Activated naive CD8-positive, alpha-beta T cell treated with anti-CD3 and anti-CD28 coated beads for 36 hours (primary cell): ENCODE measurements at places on chromosomes 5 and 9.

GRCh38 chr9:93166699-93167098 lies 17.2 kb upstream of the WNK2 start:
- no peak for DNase-seq

DNA sequence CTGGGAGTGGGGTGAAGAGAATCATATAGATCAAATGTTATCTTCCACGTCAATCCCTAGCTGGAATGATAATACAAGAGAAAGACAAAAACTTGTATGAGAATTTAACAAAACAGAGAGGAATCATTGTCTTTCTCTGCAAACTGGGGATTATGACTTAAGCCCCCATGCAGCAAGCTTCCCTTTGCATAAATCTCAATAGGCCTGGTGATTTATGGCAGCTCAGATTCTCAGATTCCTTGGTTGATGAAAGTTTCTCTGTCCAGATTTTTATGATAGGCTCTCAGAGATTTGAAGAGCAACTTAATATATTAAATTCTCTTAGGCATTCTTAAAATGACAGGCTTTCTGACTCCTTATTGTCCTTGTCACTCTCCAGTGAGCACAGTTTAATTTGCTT lies 56.0 kb downstream of the RASGRF2 start:
- DNase-seq = no peak

DNA sequence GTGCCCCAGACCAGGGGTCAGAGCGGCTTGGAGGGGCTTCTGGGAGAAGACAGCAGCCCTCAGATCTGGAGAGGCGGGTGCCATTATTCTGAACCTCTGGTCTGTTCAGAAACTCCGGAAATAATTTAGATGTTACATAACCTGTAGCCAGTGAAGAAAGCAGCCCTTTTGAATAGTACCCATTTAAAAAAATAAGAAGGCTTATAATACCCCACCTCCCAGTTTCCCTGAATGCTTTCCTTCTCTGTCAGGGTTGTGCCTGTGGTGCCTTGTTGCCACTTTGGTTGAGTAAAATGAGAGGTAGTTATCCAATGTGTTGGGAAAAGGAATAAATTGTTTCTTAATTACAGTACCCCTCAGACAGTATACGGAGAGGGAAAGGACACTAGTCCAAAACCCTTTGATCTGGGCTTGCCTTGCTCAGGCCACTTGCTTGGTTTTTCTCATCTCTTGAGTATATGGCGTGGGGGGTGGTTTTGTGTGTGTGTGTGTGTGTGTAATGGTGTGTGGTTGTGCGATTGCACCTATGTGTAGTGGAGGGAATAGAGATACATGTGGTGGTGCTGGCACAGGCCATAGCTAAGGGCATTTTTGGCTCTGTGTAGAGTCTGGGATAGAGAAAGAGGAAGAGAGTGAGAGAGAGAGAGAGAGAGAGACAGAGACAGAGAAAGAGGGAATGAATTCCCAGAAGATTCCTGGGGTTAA lies 59.1 kb upstream of the TLR4 start:
- no peak for DNase-seq

DNA sequence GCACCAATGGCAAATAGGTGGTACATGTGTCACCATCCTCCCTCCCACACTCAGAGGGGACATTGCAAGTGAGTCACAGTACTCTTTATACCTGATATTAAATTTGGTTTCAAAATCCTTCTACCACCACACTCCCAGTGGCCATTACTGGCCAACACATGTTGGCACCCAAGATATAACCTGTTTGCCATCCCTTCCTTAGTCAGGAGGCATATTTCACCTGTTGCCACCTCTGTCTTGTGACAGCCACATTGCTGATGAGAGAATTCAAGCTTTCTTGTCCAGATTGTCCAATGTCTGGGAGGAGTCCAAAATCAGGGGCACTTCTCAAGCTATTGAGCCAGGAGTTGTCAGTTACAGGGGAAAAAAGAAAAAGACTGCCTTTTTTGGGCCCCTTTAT lies 80.2 kb upstream of the WWC1 start:
- DNase-seq = no peak

DNA sequence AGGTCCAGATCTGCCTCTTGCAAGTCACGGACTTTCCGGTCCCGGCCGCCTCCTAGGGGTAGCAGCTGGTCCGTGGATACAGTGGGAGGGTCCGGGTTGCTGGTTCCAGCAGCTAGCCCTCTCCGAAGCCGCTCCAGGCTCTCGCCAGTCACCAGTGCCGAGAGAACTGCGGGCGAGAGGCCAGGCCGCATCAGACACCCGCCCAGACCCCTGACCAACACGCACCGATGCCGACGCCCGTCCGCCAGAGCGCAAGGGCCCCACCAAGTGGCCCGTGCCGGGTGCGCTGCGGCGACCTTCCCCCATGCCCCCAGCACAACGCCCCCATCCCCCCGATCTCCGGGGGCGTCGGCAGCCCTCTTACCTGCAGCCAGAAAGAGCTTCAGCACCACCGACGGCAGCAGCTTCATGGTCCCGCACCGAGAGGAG lies 470 bp downstream of the HBEGF start:
- DNase-seq = no peak

DNA sequence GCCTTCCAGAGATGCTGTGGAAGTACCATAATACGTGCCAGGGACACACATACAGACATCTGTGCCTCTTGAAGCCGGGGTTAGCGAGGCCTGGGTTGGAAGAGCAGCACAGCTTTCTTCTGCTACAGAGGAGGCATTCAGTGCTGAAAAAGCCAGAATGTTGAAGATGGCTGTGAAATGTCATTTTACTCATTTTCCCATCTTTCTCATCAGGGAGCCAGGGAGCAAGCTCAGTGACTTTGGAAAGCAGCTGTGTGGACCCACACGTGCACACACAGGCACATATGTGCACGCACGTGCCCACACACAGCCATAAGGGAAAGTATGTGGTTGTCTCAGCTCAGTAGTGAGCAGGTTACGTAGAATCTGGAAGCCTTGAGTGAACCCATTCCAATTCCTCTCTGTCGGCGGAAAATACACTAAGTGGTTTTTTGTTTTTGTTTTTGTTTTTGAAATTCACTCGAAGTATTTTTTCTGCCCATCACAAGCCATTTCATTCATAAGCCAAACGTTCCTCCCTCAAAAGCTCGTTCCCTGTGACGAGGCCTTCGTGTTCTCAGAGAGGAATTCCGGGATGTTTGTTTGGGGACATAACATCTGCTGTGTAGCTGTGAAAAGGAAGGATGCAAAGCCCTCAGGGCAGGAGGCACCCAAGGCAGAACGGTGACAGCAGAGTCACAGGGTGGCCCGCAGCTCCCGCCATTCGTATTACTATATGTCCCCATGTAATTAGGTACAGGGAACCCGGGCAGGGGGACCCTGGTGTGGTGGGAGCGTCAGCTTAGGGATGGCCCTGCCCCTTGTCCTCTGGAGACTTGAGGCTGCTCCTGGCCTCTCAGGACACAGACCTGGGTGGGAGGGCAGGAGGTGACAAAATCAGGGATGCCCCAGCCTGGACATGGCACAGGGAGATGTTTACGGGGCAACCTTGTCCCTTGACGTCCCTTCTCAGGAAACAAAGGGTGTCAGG lies 29.0 kb upstream of the ANKRD33B start:
- DNase-seq = no peak

GRCh38 chr5:91110686-91111085 lies 272.4 kb downstream of the ARRDC3 start:
- no peak for DNase-seq

DNA sequence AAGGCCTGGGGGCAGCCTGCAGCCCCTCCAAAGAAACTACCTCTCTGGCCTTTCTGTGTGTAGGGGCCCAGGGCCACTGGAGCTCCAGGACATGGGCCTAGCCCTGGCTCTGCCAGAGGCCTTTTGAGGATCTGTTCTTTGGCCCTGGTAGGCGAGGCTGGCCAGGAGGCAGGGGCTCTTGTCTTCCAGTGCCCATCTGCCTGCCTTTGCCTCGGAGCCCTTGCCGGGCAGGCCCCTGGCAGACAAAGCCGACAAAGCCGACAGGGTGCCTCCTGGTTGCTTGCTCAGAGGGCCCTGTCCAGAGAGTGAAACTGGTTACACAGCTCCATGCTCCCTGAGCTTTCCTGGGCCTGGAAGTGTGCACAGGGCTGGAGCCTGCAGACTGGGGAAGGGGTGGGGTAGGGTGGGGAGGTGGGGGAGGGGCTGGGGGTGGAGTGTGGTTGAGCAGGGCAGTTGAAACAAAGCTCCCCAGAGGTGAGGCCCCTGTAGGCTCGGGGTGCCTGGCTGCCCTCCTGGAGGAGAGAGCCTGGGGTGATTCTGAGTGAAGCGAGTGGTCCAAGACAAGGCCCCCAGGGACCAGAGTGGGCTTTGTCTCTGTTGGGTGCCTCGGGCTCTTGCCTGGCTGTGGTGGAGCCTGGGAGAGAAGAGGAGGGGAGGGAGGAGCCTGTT lies 29.3 kb downstream of the PTPA start:
- DNase-seq = peak; percentile 28

DNA sequence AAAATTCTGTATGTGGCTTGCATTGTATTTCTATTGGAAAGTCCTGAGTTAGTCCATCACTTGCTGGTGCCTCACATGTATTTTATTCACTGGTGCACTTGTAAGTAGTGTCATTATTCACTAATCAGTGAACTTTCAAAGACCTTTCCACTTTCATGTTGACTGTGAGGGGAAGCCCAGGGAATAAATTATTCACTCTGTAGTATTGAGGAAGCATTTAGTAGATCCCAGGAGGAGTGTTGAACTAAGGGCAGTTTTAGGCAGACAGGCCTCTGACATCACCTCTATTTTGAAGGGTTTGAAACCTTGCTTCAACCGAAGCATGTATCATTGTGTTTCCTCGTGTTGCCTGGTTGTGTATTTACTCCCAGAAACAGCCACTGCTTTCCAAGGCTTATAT lies 705.4 kb upstream of the RIOK2 start:
- no peak for DNase-seq

DNA sequence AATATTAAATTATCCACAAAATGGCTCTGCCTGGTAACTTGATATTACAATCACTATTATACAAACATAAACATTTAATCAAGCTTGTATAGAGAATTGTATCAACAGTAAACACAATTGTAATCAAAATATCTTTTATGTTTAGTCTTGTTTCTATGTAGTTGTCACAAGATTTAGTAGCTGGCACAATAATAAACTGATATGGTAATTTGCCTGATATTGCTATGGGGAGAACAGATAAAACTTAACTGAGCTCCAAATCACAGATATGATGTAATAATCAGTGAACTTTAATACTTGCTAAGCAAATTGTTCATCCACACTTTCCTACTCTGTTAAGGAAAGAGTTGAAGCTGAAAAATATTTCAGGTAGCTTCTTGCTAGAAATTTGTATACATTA lies 189.8 kb downstream of the MPDZ start:
- no peak for DNase-seq

DNA sequence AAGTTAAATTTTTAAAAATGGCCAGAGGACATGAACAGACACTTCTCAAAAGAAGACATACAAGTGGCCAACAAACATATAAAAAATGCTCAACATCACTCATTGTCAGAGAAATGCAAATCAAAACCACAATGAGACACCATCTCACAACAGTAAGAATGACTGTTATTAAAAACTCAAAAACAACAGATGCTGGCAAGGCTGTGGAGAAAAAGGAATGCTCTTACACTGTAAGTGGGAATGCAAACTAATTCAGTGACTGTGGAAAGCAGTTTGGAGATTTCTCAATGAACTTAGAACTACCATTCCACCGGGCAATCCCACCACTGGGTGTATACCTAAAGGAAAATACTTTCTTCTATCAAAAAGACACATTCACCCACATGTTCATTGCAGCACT lies 168.5 kb upstream of the PIK3R1 start:
- no peak for DNase-seq

DNA sequence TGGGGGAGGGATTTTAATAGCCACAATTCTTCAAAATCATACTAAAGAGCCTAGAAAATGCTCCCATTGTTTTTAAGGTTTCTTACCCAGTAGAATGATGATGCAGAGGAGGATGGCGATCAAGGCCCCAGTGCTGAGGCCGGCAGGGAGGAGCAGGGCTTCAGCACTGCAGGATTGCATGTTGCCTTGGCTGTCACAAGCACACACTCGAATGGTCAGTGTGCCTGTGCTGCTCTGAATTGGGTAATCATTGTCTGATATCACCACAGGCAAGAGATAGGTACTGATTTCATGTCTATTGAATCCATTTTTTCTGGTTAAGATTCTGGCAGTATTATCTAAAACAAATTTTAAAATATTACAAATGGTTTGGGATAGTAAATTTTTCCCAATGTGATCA lies 153.3 kb downstream of the CDH10 start:
- no peak for DNase-seq

DNA sequence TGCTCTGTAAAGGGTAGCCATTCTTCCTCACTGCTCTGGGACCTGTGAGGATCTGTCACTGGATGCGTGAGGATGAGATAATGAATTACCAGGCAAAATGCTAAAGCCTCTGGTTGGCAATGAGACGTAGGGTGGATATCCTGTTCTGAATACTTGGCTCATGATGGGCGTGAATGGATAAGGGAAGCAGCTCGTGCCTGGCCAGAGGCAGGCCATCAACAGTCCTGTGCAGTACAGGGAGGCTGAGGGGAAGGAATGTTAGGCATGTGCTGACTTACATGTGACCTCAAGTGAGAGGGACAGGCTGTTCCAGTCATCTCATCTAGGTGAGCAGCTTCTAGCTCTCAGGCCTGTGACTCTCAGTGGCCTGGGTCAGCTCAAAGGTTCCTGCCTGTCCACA lies 172.8 kb downstream of the CARTPT start:
- DNase-seq = no peak

- DNase-seq = no peak
These were observed 12.7 kb downstream of the CKMT2 start for GRCh38 chr5:81245871-81246235.

- no peak for DNase-seq
These were observed 78.2 kb downstream of the GTF3C4 start for GRCh38 chr9:132748450-132748849.

DNA sequence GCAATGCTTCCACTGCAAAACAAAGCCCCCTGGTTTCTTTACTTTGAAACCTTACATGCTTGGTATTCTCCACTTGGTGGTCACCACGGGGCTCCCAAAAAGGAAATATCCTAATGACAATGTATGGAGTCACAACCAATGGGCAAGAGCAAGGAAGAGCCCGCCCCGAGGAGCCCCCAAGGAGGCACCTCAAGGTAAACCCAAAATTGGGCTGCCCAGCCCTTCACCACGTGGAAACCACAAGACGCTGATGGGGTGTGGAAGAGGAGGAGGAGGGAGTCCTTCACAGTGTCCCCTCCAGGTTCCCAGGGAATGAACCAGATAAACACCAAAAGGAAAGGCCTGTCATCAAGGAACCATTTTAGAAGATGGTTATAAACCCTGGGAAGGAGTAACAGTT lies 3.8 kb downstream of the ROR2 start:
- DNase-seq = no peak

DNA sequence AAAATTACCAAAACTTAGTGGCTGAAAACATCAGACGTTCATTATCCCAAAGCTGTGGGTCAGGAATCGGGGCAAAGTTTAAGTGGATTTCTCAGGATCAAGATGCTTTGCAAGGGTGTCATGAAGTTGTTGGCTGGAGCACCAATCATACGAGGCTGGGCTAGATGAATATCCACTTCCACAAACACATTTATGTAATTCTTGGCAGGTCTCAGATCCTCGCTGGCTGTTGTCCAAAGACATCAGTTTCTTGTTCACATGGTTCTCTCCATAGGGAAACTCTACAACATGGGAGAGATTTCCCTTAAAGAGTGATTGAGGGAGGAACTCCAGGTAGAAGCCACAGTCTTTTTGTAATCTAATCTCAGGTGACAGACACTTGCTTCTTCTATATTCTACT lies 20.2 kb upstream of the CCDC192 start:
- no peak for DNase-seq
